ENCODE measurements at places on chromosomes 7 and 10.

GRCh38 chr10:35356725-35357092 is 20.4 kb downstream of the CCNY start:
- DNase-seq: no peak

DNA sequence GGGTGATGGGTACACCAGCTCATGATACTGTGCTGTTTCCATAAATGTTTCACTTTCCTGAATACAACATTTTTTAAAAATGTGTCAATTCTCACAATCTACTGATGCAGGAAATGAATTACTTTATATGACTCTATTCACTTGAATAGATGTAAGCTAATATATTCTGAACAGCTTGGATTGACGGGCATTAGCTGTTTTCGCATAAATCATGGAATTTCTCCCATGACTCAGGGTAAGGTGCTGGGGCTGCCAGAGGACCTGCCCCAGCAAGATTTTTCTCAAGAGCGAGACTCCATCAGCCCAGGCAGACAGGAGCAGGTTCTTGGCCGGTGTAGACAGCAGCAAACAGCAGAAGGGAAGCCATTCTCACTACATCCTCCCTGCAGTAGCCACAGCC is 107.1 kb downstream of the PFKFB3 start:
- DNase-seq: no peak

GRCh38 chr10:33327751-33328150 is 6.7 kb downstream of the NRP1 start:
- DNase-seq: no peak

- DNase-seq: no peak
Observed at GRCh38 chr10:119251315-119251708, 43.9 kb downstream of the GRK5 start.

- no peak for DNase-seq
Observed at GRCh38 chr10:14686356-14686755, 88.3 kb downstream of the FAM107B start.

- DNase-seq: peak; percentile 36
Observed at GRCh38 chr7:105336009-105336408, 52.7 kb downstream of the SRPK2 start.

GRCh38 chr7:33539198-33539597 is 366.1 kb upstream of the BMPER start:
- DNase-seq: peak; percentile 25

DNA sequence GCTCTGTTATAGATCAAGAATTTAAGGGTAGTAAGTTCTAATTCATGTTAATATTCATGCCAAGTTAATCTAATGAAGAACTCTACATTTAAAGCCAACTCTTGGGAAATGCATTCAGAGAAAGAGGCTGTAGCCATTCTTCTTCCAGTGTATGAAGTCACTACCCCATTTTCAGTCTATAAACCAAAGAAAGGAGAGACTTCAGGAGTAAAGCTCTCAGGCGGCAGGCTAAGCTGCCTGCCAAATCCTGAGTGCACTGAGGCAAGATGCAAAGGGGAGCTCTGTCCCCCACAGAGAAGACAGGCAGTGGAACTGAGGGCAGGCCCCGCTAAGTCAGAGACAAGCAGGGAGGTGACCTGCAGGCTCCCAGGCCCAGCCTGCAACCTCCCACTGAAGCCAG is 41.5 kb downstream of the SLIT1 start:
- DNase-seq: no peak

GRCh38 chr10:58776568-58777318 is 264.1 kb downstream of the BICC1 start:
- no peak for DNase-seq

- DNase-seq: no peak
Observed at GRCh38 chr7:4249241-4249640, 432.9 kb upstream of the FOXK1 start.
